ENCODE measurements at places on chromosomes 2 and 18.
A peak's percentile ranks its signal among the peaks of the same experiment; 100 is the strongest.

- no peak for DNase-seq
Measured at GRCh38 chr18:66900837-66901236, 296.9 kb upstream of the CDH19 start.

DNA sequence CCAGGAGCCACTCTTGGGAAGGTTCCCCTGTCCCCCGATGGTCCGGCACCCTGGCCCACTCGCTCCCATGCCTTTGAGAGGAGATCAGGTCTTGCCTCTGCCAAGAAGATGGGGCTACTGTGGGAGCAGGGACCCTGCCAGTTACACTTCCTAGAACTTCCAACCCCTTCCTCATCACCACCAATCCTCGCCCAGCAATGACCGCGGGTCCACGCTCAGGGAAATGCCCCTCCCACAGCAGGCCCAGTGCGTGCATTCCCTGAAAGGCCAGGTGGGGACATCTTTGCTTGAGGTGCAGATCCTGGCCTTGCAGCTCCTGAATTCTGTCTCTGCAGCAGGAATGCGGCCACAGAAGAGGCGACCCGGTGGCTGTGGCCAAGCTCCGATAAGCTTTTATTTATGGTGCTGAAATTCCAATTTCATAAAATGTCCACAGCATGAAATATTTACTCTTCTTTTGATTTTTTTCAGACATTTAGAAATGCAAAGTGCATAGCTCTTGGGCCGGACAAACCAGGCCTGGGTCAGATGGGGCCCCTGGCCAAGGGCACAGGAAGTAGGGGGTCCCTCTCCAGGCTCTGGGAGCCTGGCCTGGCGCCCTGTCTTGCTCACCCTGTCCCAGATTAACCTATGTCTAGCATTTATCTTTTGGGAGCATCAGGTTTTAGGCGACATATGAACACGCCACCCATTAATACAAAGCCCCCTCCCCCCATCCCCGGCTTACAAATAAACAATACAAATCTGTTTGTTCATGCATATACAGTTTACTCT is 29.8 kb downstream of the PXDN start:
- no peak for DNase-seq

GRCh38 chr2:74009577-74009976 is 24.9 kb downstream of the TET3 start:
- no peak for DNase-seq

GRCh38 chr2:77518311-77518710 is 3.9 kb downstream of the LRRTM4 start:
- DNase-seq, result no peak

GRCh38 chr2:119704670-119705120 is 25.7 kb downstream of the TMEM177 start:
- no peak for DNase-seq

- DNase-seq, result peak; percentile 14
Measured at GRCh38 chr2:20634507-20635112, 16.3 kb downstream of the HS1BP3 start.

GRCh38 chr18:36757081-36757480 is 71.7 kb downstream of the TPGS2 start:
- peak; percentile 30 for DNase-seq

DNA sequence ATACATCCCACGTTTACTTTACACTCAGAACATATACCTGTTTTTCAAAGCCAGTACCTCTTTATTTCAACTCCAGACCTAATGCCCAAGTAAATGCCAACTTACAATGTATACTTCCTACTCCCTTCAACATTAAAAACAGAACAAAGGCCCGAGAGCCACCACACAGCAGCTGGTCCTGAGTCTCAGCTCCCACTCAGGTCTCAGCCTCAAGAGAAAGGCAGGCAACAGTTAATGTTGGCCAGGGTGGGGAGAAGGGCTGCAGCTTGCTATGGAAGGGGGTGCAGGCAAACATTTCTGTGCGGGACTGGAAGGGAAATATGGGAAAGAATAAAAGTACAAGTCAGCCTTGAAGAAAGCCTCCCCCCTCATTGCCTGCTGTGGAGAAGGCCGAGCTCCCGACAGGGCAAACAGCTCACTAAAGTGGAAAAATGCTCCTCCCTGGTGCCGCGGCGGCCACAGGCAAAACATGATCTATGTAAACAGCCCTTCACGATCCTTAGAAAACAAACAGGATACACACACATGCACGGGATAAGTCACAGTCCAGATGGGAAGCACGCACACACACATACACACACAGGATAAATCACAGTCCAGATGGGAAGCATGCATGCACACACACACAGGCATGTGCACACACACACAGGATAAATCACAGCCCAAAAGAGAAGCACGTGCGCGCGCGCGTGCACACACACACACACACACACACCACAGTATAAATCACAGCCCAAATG is 67.4 kb downstream of the ADNP2 start:
- DNase-seq, result no peak

GRCh38 chr2:200185628-200186000 is 120.9 kb upstream of the SPATS2L start:
- no peak for DNase-seq

GRCh38 chr2:236284208-236284607 is 20.0 kb upstream of the ASB18 start:
- DNase-seq, result no peak

DNA sequence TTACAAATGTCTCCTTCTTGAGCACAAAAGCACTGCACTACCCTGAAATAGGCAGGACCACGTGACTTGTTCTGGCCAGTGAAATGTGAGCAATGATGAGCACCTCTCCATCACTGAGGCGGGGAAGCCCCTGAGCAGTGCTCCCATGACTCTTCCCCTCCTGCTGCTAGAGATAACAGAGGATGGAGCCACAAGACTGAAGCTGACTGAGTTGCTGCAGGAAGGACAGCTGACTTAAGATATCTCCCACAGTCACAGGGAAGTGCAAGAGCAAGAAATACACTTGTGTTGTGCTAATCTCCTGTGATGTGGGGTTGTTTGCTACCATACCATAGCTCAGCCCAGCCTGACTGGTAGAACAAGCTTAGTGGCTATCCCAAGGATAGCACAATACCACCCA is 38.7 kb downstream of the STK39 start:
- peak; percentile 24 for DNase-seq

GRCh38 chr2:152005607-152006006 is 93.2 kb downstream of the CACNB4 start:
- no peak for DNase-seq

- DNase-seq, result no peak
Measured at GRCh38 chr2:159653962-159654361, 37.6 kb upstream of the BAZ2B start.

- DNase-seq, result peak; percentile 80
Measured at GRCh38 chr18:22683196-22683676, 249.9 kb upstream of the RBBP8 start.

- DNase-seq, result no peak
Measured at GRCh38 chr2:32965523-32966171, 18.9 kb downstream of the LTBP1 start.

DNA sequence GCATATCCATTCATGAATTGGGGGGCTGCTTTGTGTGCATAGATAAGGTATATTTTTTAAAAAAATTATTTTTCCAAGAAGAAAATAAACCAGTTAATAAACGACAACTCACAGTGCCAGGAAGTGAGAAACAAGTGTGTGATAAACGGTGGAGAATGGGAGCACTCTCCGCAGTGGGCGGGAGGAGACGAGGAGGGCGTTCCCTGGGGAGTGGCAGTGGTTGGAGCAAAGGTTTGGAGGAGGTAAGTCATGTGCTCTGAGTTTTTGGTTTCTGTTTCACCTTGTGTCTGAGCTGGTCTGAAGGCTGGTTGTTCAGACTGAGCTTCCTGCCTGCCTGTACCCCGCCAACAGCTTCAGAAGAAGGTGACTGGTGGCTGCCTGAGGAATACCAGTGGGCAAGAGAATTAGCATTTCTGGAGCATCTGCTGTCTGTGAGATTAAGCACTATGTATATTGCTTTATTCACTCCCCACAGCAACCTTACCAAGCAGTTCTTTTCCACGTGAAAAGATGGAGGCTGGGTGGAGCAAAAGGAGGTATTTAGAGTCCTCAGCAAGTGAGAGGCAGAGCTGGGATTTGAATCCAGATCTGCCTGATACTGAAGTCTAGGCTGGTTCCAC is 27.0 kb upstream of the CASP8 start:
- peak; percentile 94 for DNase-seq

- no peak for DNase-seq
Measured at GRCh38 chr2:138023298-138023697, 59.0 kb downstream of the HNMT start.

DNA sequence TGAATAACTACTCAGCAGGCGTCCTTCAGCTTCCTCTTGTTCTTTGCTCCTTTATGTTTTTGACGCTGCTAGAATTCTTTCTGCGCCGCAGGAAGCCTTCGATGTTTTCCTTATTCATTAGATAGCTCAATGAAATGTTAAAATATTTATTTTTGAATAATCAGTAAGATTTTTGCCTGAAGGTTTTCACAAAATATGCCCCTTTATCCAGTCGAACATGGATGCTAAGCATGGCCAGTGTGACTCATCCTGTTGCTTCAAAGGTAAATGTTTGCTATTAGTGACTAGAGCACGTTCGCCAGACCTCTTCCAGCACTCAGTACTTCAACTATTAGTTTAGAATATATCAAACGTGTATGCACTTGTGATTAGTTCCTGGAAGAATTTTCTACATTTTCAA is 7.6 kb upstream of the MEIS1 start:
- DNase-seq, result no peak

DNA sequence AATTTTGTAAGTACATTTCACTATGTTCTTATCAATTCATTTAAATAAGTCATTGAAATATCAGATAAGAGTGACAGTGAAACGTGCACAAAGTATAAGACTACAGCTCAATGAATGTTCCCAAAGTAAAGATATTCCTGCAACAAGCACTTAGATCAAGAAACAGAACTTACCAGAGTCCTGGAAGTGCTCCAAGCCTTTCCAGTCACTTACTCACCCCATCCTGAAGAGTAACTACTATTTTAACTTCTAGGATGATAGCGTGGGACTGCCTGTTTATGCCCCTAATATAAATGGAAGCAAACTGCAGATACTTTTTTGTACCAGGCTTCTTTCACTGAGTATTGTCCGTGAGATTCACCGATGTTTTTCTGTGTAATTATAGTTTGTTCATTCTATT is 768.9 kb downstream of the SLC4A3 start:
- DNase-seq, result no peak

GRCh38 chr2:222213049-222213448 is 85.7 kb downstream of the PAX3 start:
- DNase-seq, result no peak

- no peak for DNase-seq
Measured at GRCh38 chr2:83565626-83566025, 893.5 kb downstream of the SUCLG1 start.

Data from RCC 7860 (cell line).